ENCODE measurements at places on chromosomes 2 and 18.

DNA sequence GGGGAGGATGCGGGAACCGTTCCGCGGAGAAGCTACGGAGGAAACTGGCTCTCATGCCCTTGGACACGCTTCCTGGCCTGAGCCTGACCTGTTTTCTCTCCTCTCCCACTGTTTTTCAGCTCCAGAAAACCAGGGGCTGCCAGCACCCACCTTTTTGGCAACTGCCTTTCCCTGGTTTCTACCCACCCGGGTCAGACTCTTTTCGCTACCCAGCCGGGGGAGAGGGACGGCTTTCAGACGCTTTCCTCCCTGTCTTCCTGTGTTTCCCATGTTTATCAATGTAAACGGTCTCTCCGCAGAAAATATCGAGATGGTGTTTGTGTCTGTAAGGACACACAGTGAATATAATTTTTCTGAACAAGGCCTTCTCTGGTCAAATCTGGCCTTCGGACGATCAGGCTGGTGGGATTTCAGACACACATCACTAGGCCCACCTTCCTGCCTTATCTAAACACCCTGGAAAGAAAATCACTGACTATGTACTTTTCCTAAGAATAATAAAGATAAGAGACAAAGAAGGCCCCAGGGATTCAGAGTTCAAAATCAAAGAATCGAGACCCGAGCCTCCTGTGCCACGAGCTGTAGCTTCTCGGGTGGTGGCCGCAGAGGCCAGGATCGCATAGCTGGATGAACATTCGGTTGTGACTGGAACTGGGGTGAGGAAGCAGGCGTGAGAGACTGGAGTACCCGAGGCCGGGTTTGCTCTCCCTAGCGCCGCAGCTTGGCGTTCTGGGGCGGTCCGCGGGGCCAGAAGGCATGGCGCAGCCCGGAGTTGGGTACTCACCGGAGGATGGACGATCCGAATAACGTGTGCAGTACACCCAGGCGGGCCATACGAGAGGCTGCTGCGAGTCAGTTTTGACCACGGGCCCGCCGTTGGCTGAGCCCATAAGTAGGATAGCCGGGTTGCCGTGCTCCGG is 1.7 kb downstream of the EN1 start:
- no peak for DNase-seq

- DNase-seq: no peak
Measured at GRCh38 chr18:2894841-2895370, 48.1 kb downstream of the EMILIN2 start.

DNA sequence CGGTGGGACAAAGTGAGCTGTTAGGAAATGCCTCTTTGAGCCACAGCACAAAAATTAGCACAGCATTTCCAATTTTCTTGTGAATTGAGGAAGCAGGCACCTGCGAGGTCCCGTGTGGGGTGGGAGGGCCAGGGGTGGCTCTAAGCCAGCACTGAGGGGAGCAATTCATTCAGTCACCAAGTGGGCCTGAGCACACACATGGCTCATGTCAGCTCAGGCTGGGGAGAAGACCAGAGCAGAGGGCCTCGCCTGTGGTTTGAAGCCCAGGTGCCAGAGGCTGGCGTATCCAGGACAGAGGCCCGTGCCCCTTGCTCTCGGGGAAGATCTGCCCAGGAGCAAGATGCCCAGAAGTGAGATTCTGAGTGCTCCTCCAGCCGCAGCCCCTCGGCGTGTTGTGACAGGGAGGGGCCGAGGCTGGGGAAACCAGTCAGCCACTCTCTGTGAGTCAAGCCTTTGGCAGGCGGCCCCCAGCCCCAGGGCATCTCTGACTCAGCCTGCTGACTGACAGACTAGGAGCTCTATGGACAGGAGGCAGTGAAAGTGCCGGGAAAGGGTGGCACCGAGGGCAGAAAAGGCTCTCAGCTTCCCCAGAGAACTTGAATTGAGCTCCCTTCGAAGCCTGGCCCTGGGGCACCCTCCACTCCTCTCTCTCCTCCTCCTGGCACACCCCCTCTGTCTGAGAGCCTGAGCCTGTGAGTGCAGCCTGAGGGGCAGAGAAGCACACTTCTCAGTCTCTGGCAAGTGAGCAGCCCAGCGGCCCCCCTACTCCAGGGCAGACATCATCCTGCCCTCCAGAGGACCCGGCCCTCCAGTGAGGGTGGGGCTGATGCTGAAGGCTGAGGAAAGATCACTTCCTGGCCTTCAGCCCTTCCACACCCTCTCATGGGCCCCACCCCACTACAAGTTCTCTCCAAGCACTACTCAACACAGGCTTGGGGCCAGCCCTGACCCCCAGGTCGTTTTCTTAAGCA is 32.3 kb downstream of the CYP26B1 start:
- peak; percentile 85 for DNase-seq

DNA sequence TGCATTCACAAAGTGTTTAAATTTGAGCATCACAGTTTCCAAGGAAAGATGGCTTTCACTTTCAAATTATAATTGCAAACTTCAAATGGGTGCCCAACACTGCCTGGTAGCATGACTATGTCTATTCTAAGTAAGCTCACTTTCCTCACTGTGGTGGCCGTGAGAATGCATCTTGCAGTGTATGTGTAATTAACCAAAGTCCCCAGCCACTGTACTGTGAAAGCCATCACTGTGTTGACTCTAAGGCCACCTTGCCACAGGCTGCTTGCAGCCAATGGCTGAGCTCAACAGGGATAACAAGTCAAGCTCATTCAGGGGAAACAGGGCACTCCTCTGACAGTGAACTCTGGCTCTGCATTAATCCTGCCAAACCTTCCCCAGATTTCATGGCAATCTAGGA is 43.3 kb upstream of the LGALSL start:
- DNase-seq: no peak

- no peak for DNase-seq
Measured at GRCh38 chr2:23601301-23601965, 216.5 kb downstream of the KLHL29 start.

- DNase-seq: no peak
Measured at GRCh38 chr2:97966545-97967215, 29.1 kb downstream of the TMEM131 start.

- DNase-seq: no peak
Measured at GRCh38 chr2:17196380-17196779, 321.9 kb downstream of the RAD51AP2 start.

DNA sequence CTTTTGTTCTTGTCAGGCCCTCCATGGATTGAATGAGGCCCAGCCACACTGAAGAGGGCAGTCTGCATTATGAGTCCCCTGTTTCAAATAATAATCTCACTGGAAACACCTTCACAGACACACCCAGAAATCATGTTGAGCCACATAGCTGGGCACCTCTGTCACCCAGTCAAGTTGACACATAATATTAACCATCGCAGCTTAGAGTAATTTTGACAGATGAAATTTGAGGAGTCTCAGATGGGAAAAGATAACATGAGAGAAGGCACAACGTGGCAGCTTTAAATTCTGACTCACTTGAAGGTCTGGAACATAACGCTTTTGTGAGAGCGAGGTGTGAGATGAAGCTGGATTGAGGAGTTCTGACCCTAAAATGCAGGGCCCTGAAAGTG is 70.9 kb upstream of the TMEM87B start:
- no peak for DNase-seq

- no peak for DNase-seq
Measured at GRCh38 chr2:223591596-223591995, 10.6 kb downstream of the SCG2 start.

DNA sequence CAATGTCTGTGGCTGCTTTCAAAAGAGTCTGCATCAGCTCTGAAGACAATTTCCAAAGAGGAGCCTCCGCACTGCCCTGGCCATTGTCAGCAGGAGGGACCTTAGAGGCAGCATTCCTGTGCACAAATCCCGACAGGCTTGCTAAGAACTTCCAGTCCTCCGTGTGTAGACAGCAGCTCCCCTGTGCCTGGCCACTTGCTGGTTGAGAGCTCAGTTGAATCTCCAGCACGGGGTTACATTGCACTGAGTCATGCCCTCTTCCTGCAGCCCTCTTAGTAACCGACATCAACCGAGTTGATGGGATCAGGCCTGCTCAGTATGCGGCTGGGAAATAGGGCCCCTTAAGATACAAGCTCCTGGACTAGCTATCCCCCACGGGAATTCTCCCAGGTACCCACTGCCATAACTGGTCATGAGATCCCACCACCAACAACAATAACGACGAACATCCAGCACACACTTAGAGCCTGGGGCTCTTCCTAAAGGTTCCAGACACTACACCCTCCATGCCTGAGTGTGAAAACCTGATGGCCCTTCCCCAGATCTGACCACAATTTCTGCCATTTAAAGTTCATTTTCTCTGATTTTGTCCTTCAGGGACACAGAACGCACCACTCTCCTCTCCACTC is 12.0 kb downstream of the ATP6V1B1 start:
- DNase-seq: no peak

DNA sequence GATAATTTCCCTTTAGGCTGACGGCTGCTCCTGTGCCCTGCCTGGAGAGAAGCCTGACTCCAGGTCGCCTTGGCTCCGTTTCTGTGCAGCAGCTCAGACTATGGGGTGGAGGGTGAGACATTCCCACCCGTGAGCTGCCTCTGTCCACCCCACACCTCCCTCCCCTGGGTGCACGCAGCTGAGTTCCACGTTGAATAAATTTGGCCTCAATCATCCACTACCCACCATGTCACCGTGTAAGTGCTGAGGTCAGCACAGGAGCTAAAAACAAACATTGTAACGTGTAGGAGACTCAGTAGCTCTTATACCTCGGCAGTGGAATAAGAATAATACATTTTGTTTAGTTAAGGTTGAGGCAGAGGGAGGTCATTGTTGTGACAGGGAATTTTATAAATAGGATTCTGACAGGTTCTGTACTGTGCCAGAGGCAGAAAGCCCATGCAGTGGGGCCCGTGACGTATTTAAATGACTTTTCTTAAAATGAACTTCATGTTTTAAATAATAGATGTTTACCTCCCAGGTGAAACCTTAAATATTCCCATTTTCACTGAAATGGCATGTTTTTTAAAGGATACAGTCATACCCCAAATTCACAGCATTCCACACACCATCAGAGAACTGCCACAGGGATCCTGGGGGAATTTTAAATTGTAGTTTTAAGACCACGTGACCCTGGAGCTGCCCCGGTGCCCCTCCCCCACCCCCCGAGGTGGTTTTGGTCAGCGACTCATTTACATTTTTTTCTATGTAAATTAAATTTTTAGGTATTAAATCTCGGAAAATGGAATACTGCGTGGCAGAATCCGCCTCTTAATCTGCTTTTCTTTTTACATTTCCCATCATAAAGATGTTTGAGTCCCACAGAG is 50.2 kb downstream of the NFATC1 start:
- no peak for DNase-seq

DNA sequence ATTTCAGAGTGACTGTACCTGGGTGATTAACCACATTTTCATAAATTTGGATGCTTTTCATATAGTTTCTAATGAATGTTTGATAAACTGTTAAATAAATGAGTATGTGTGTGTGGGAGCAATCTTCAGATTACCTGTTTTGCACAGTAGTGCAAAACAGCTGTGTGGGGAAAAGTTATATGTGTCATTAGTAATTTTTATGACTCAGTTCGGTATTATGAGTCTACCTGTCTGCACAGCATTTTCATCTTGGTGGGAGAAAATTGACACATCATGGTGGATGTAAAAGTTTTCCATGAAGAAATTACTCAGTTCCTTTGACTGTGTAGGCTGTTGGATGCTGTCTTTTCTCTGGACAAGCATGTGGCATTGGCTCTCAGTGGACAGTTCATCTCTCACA is 43.8 kb downstream of the LTBP1 start:
- DNase-seq: no peak

- no peak for DNase-seq
Measured at GRCh38 chr2:135963841-135964240, 21.6 kb downstream of the DARS1 start.

DNA sequence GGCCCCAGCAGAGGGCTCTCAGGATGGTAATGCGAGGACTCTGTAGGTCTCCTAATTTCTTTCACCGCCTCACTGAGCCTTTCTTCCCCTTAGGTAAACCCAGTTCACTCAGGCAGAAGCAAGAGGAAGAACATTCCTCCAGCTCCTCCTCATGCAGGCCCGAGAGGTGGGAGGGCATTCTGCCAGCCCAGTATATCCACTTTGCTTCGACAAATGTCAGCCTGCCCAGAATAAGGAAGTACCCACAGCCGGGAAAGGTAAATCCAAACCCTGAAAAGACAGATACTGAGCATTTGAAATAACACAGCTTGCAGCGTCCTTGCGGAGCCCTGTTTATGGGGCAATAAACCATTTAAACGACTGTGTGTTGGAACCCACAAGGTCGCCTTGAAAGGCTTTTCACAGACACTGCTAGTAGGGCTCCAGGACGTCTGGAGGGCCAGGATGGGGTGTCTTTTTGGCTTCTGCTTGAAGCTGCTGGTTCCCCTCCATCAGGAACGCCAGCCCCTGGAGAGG is 63.0 kb upstream of the STPG4 start:
- DNase-seq: no peak

GRCh38 chr2:134461511-134461910 is 207.6 kb downstream of the MGAT5 start:
- DNase-seq: no peak

Measured in fibroblast of the conjunctiva (primary cell).